ENCODE measurements at places on chromosomes 2 and 18.

GRCh38 chr2:176508984-176509740, 239.9 kb downstream of the MTX2 start:
- DNase-seq: no peak

DNA sequence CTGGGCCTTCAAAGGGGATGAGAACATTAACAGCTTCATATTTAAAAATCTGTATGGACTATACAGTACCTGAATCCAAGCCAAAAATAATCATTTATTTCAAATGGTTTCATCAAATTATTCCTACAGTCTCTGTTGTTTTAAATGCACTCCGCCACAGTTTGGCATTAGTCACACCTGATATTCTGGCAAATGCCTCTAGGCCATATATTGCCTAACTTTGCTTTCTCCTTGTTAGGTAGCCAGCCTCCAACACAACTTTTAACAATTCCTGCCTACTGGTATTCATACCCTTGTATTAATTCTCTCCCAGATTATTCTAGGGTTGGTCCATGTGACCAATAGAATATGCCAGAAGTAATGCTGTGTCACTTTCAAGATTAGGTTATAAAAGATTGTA, 146.6 kb upstream of the FANCL start:
- DNase-seq: no peak

DNA sequence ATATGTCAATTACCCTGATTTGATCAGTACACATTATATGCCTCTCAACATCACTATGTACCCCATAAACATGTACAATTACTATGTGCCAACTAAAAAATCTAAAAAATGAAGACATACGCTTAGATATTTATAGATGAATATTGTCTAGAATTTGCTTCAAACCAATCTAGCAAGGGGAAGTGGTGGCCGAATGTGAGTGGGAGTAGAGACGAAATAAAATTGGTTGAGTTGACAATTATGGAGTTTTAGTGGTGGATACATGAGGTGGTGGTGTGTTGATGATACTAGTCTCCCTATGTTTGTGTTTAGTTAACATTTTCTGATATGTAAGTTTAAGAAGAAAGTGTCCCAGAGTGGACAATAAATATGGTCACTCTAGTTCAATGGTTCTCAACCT, 49.0 kb downstream of the SDC1 start:
- DNase-seq: no peak

DNA sequence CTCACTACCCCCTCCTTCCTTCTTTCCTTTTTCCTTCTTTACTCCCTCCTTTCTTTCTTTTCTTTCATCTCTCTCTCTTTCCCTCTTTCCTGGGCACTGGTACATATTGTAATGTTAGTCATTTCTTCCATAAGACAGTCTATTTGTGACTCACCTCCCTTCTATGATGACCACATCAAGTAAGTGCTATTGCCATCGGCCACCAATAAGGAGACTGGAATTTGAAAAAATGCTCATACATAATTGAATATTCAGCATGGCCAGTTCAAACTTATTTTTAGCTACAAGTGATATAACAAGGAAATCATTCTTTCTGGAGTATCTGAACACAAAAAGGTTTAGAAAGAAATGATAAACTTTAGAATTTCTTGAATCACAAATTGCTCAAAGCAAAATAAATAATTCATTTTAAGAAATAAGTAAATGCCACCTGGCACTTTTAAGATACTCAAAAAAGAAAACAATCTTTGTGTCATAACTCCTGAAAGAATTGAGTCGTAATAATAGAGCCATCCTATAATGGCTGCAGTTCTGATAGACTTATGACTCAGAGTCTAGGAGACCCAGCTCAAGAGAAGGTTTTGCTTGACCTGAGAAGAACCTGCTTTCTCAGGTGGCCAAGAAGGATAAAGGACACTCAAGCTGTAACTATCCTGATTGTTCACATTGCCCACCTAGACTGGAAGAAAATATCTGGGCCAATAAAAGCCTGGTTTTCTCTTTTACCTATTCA, 51.6 kb upstream of the CCBE1 start:
- no peak for DNase-seq

DNA sequence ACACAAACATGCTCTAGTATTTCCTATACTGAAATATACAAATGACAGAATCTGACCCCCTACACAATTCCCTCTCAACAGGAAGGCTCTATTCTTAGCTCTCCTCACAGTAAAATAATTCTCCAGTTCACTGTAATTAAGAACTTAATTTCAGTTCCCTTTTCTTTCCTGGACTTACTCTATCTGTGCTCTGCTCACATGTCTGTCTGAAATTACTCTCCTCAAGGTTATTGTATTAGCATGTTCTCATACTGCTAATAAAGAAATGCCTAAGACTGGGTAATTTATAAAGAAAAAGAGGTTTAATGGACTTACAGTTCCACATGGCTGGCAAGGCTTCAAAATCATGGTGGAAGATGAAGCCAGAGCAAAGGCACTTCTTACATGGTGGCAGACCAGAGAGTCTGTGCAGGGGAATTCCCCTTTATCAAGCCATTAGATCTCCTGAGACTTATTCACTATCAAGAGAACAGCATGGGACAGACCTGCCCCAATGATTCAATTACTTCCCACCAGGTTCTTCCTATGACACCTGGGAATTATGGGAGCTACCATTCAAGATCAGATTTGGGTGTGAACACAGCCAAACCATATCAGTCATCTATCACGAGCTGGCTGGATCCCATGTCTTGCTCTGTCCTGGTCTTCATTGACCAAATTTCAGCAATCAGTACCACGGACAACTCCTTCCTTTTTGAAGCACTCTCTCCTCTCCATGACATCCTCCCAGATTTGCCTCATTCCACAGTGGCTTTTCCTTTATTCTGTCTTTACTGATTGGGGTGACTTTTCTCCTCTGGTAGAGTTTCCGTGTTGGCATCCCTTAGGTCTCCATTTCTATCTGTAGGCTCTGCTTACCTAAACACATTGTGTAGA, 110.9 kb downstream of the GALR1 start:
- no peak for DNase-seq

DNA sequence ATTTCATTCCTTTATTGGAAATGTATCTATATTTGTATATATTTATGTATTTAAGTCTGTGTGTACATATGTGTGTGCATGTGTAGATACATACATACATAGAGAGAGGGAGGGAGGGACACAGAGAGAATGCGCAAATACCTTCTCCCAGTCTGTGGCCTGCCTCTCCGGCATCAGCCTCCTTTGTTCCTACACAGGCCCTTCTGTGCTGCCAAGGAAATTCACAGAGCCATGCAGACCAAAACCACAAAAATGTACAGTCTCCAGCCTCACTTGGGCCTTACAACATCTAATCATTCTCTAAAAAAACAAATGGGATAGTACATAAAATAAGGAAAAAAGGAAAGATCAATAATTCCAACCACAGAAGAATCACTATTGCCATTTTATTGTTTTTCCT, 8.8 kb upstream of the CRACDL start:
- no peak for DNase-seq

DNA sequence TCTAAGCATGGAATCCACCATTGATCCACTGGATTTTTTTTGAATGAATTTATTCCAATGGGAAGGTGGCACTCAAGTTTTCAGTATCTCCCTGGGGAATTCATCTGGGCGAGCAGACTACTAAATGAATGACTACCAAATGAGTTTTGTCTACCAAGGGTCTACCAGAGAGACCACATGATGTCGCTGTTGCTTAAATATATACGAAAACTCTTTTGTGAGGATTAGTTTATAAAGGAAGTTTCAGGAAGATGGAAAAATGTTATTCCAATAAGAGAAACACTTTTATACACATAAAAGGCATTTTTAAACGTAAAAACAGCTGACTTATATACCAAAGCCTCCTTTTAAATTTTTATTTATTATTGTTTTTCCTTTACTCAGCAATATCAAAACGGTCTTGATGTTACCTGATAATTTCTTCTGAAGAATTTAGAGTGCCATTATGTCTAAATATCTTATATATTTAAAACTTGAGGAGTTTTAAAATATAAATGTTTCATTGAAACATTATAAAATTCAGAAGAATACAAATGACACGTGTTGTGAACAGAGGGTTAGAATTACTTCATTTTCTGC, 139.7 kb downstream of the HRH4 start:
- DNase-seq: no peak

- DNase-seq: no peak
Observed at GRCh38 chr2:219225350-219225749, 4.1 kb downstream of the ATG9A start.

DNA sequence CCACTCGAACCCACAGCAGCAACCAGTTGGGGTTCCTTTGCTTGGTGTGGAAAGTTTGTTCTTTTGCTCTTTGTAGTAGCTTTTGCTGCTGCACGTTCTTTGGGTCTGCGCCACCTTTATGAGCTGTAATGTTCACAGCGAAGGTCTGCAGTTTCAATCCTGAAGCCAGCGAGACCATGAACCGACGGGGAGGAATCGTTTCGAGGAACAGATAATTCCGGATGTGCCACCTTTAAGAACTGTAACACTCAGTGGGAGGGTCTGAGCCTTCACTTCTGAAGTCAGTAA, 14.3 kb downstream of the GPR17 start:
- DNase-seq: no peak

DNA sequence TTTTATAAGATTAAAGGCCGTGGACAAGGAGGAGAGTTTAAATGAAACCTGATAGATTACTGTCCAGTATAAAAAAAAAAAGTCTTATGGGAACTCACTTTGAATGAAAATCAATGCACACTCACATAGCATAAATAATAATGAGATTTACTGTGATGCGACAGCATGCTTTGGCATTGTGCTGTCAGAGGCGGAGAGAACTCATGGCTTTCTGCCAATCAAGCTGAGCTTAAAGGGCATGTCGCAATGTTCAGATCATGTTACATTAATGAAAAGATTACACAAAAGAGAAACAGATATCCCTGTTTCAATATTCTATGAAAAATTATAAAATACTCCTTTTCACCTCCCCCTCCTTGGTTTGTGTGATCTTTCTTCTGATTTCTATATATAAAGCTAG, 310.8 kb downstream of the ERBB4 start:
- no peak for DNase-seq

GRCh38 chr18:49608366-49609255, 46.8 kb downstream of the LIPG start:
- DNase-seq: no peak

GRCh38 chr2:97857553-97857952, 138.2 kb downstream of the TMEM131 start:
- no peak for DNase-seq

DNA sequence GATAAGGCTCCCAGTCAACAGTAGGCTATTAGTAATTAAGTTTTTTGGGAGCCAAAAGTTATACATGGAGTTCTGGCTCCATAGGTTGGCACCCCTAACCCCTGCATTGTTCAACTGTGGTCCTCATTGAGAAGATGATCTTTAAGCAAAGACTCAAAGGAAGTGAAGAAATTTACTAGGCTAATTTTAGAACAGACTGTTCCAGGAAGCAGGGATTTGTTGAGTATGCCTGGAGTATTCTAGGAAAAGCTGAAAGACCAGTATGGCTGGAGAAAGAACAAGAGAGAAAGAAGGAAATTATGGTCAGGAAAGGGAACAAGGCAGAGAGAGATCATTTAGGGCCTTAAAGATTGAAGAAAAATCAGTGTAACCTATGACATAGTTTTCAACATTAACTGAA, 125.1 kb downstream of the PMAIP1 start:
- DNase-seq: no peak

- no peak for DNase-seq
Observed at GRCh38 chr2:97936199-97936598, 59.5 kb downstream of the TMEM131 start.

GRCh38 chr2:74849228-74849892, 15.4 kb downstream of the HK2 start:
- no peak for DNase-seq

GRCh38 chr2:38945372-38945771, 55.7 kb downstream of the ARHGEF33 start:
- no peak for DNase-seq

- no peak for DNase-seq
Observed at GRCh38 chr18:77191071-77191751, 58.4 kb upstream of the GALR1 start.

GRCh38 chr2:445896-446295, 158.0 kb upstream of the ALKAL2 start:
- DNase-seq: no peak

- DNase-seq: no peak
Observed at GRCh38 chr2:14420851-14421250, 211.7 kb upstream of the LRATD1 start.

- no peak for DNase-seq
Observed at GRCh38 chr18:13539843-13540476, 186.4 kb downstream of the FAM210A start.

DNA sequence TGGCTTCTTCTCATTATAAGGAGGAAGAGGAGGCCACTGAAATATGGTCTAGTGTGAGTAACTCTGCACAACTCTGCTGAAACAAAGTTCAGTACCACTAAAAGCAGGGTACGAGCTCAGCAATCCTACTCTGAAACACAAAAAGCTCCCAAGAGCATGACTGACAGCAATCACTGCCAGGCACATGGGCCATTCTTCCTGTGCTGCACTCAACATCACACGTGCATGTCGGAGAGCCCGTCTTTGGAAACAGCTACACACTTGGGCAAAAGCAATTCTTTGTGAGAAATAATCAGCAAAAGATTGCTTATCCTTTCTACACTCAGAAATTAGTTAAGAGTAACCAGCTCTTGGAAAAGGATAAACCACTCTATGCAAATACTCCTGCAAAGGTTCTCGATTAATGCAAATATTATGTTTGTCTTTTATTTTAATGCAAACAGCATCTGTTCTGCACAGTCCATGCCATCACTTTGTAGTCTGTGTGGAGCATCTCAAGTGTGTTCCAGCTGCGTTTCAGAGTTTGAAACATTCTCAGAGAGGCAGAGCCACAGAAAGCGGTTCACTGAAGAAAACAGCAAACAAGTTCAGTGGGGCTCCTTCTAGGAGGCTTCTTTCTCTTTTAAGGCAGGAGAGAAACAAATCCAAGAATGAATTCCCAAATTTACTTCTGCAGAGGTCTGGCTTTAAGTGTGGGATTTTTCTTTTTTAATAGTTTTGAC, 145.0 kb downstream of the HDAC4 start:
- no peak for DNase-seq

DNA sequence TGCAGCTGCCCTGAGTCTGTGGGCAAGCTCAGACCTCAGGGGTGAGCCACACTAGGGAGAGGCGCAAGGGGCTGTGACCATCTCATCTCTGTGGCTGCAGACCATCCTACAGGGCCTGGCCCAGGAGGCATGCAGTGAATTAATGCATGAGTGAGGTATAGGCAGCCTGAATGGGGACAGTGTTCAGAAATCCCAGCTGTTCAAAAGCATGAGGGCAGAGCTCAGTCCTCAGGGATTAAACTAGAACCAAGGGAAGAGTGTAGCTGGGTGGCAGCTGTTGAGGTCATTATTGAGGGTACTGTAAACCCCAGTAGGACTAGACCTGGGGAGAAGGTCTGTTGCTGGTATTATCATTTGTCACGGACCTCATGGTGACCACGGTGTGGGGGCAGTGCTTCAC, 17.0 kb downstream of the TMEM177 start:
- no peak for DNase-seq

DNA sequence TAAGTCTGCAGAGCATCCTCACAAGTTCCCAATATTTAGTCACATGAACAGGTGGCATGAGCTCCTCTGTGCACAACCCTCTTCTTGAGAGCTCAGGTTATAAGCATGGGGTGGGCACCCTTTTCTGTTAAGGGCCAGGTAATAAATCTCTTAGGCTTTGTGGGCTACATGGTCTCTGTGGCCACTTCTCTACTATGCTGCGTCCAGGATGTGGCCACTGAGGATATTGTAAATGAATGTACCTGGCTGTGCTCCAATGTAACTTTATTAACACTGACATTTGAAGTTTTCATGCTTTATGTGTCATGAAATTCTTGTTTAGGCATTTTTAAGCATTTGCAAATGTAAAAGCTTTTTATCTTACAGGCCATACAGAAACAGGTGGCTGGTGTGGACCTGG, 116.8 kb upstream of the ST6GAL2 start:
- no peak for DNase-seq

Measured in activated CD4-positive, CD25-positive, alpha-beta regulatory T cell treated with anti-CD3 and anti-CD28 coated beads, Interleukin-2, amount 50 U/mL, for 16 hours (primary cell).